ENCODE measurements at places on chromosomes 13 and 19.

- DNase-seq: no peak
These were observed 282.9 kb downstream of the TSHZ3 start for GRCh38 chr19:31066385-31066784.

- DNase-seq: no peak
These were observed 1.5 kb downstream of the STARD13 start for GRCh38 chr13:33284031-33284430.

GRCh38 chr13:58587183-58587582 is 955.6 kb downstream of the PCDH17 start:
- DNase-seq: no peak

DNA sequence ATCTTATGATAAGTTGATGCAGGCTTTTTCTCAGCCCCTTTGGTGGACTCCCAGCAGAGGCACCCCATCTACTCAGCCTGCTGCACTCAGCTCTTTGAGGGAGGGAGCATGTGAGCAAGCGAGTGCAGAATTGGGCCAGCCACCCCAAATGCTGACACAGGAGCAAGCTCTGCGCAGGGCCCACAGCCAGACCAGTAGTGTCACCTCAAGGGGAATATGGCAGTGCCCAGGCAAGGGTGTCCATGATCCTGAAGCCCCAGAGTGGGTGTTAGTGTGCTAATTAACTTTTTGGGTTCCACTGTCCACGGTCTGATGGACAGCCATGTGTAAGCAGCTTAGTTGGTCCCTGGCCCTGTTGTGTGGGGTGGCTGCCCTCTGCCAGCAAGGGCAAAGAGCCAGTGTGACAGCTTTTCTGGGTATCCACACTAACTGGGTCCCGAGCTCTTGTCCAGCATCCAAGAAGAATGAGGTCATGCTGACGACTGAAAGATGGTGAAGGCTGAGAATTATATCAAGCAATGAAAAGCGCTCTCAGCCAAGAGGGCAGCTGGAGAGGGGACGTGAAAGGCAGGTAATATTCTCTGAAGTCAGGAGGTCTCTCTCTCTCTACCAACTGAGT is 898.3 kb upstream of the PCDH9 start:
- DNase-seq: no peak

DNA sequence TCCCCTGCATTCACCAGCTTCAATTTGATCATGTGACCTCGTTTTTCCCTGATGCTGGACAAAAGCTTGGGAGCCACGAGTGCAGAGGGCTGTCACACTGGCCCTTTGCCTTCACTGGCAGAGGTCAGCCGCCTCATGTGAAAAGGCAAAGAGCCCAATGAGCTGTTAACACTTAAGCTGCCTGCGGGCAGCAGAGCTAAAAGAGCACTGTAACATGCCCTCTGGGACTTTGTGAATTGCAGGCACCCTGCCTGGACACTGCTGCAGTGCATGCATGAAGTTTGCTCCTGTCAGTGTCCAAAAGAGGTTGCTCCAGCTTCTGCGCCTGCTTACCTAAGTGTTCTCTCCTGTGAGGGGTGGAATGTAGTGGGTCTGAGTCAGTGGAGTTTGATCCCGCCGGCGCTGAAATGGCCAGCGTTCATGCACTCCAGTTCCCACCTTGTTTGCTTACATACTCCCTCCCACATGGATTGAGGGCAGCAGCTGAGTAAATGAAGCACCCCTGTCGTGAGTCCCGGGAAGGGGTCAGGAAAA is 193.7 kb downstream of the RFC3 start:
- no peak for DNase-seq

- DNase-seq: no peak
These were observed 860.8 kb upstream of the SLITRK5 start for GRCh38 chr13:86810361-86810760.

DNA sequence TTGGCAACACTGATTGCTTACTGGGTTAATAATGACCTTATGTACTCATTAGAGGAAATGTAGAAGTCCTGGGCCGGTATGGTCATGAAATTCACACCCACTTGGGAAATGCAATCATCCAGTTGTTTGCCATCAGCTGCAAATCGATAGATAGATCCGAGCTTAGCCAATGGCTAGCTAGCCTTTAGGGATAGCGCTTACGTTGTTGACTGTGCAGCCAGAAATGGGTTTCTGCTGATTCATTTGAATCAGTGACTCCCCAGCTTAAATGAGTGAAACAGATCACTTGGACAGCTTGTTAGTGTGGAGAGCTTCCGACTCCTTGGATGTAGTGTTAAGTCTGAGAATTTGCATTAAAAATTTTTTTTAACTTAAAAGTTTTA is 11.8 kb downstream of the IL17D start:
- DNase-seq: no peak

GRCh38 chr19:6967967-6968366 is 53.3 kb downstream of the MBD3L2B start:
- no peak for DNase-seq

- DNase-seq: no peak
These were observed 2.1 kb downstream of the IFNL2 start for GRCh38 chr19:39270036-39270871.

DNA sequence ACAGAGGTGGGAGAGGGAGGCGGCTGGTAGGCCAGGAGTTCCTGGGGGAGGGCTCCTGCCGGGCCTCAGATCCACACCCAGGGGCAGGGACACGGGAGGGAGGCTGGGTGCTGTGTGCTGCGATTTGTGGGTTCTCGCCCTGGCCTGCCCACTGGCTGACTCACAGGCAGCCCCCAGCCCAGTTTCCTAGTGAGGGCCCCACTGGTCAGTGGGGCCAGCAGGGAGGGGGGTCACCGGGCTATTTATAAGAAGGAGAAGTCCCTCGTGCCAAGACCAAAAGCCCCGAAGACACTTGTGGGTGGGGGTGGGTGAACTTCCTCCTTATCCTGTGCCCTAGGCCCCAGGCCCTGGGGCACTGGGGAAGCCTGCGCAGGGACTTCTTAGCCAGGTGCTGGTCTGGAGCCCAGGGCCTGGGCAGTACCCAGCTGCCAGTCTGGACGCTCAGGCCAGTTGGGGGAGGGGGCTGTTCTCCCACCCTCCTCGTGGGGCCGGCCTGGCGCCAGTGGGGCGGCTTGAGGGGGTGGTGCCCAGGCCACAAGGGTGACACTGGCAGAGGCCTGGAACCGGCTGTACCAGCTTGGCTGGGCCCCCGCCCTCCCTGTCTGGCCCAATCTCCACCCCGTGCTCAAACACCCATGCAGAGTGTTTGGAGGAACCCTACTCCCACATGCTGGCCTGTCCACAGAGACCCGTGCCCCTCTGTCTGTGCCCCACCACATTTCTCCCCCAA is 5.0 kb upstream of the JUNB start:
- DNase-seq: no peak

- DNase-seq: no peak
These were observed 99.3 kb downstream of the WDFY2 start for GRCh38 chr13:51683597-51683996.

DNA sequence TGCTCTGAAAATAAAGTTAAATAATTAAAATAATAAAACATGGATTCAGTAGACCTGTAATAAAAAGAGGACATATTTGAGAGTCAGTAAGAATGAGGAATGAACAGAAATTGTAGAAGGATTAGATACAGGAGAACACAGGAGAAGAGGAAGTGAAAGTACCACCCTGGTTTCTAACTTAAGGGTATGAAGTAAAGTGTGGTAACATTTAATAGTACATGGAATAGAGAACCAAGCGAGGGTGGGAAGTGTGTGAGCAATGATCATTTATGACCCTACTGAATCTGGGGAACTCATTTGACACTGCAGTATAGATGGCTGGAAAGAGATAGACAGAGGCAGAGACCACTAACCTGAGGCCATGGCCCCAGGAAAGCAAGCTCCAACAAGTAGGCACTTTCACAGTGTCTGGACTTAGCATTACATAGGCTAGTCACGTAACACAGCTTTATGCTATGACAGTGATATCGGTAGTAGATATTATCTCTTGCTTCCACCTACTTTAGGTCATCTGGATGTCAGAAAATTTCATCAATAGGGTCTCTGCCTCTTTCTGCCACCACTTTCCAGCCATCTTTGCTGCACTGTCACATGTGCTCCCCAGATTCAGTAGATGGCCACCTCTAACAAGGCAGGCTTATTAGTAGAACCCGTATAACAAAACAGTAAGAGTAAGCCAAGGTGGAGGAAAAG is 633.9 kb upstream of the MIR17HG start:
- no peak for DNase-seq

- DNase-seq: no peak
These were observed 68.9 kb downstream of the ZIC5 start for GRCh38 chr13:99902657-99903056.

Data from T-helper 9 cell (primary cell).